ENCODE measurements at places on chromosomes 16 and 17.

- DNase-seq: no peak
- H3K27ac ChIP-seq: peak overlapping the region; percentile 75
- H3K27me3 ChIP-seq: no peaks in the 10 kb centered on the region
Measured at GRCh38 chr17:68257934-68258333, 10.1 kb downstream of the AMZ2 start.

DNA sequence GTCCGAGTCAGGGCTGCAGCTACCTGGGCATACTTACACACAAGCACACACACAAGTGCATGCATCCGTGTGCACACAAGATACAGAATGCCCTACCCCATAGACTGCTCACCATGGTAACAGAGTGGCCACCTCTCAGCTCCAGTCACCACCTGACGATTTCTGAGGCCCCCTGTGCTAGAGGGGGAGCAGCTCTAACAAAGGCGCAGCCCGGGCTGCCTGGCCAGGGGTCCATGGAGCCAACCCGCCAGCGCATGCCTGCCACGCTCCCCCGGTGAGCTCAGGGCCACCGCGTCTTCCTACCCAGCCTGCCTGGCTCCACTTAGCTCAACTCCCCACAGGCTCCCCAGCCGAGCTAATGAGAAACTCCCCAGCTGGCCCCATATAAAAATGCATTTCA is 75.5 kb downstream of the ZNF423 start:
- DNase-seq: no peak
- no peaks in the 10 kb centered on the region for H3K27me3 ChIP-seq
- no peak overlapping the region for H3K4me3 ChIP-seq
- no peak overlapping the region for H3K27ac ChIP-seq
- H3K36me3 ChIP-seq: no peaks in the 10 kb centered on the region
- H3K4me1 ChIP-seq: no peaks in the 10 kb centered on the region

DNA sequence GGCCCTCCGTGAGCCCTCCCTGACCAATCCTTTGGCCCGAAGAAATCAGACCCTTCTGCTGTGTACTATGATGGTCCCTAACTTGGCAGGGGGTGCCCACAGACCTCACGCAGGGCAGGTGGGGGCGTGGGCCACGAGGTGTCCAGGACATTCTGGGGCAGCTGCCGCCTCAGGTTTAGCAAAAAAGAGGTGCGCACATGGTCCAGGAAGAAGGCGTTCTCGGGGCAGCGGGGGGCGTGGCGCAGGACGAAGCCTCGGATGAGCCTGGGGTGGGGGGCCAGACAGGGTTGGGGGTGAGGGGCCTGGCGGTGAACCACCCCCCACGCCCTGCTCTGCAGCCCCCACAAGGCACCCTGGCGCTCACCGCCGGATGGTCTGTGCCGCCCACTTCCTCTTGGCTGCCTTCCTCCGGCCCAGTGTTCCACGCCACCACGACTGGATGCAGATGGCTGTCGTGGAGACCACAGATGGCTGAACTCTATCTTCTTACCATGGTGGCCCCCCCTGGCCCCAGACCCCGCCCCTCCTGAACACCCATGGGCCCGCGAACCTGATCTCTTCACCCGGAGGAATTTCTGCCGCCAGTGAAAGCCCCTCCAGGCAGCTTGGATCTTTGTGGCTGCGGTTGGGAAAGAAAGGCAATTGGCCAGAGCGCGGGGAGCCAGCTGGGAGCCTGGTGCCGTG is 14.2 kb upstream of the CRK start:
- no peak overlapping the region for H3K4me3 ChIP-seq
- peaks cover 16% of the 10 kb centered on the region for H3K4me1 ChIP-seq
- H3K27ac ChIP-seq: no peak overlapping the region

GRCh38 chr17:48724251-48725003 is 1.4 kb downstream of the PRAC2 start:
- DNase-seq: peak; percentile 84
- H3K4me3 ChIP-seq: peak overlapping the region; percentile 26
- H3K27me3 ChIP-seq: peaks cover 96% of the 10 kb centered on the region
- no peaks in the 10 kb centered on the region for H3K36me3 ChIP-seq
- peak overlapping the region; percentile 47 for H3K27ac ChIP-seq

GRCh38 chr17:46951706-46952105 is 27.3 kb downstream of the RPRML start:
- no peaks in the 10 kb centered on the region for H3K27me3 ChIP-seq
- no peak overlapping the region for H3K4me3 ChIP-seq
- H3K36me3 ChIP-seq: peaks cover 4% of the 10 kb centered on the region
- no peak for DNase-seq

DNA sequence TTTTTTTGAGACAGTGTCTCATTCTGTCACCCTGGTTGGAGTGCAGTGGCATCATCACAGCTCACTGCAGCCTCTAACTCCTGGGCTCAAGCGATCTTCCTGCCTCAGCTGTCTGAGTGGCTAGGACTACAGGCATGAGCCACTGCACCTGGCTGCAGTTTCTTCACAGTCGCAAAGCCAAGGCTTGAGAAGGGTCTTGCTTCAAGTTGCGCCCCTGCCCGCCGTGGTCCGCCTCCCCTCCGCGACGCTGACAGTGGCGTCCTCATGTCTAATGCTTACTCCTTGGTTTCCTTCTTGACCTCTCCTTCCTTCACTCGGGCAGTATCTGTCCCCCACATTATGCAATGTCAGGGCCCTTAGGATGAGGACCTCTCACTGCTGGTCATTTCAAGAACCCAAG is 112.7 kb downstream of the ADCY9 start:
- DNase-seq: no peak
- H3K27me3 ChIP-seq: no peaks in the 10 kb centered on the region
- H3K36me3 ChIP-seq: no peaks in the 10 kb centered on the region
- H3K4me3 ChIP-seq: no peak overlapping the region
- peaks cover 26% of the 10 kb centered on the region for H3K4me1 ChIP-seq
- no peak overlapping the region for H3K27ac ChIP-seq

Data from activated CD4-positive, alpha-beta T cell treated with anti-CD3 and anti-CD28 coated beads, Interleukin-2, amount 10 ng/mL, durations not matched to agents 7 days and 5 days (primary cell).